ENCODE measurements at places on chromosomes 1 and 21.

DNA sequence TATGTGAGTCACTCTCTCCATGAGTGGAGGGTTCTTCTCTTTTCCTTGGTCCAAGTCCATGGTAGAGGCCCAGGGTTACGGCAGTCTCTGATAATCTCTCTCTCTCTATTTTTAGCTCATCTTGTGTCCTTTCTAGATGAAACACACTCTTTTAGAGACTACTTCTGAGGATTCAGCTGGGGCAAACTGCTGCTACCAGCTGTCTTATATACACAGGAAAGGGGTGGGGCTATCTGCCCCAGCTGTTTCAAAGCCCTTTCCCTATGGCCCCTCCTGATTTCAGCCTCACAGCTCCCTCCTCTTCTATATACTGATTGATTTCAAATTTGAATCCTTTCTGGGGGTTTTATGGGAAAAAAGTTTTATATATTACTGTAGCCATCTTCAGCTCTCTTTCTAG lies 324.8 kb downstream of the RWDD3 start:
- no peak for DNase-seq

GRCh38 chr1:94156096-94156625 lies 35.2 kb upstream of the ABCA4 start:
- peak; percentile 31 for DNase-seq

DNA sequence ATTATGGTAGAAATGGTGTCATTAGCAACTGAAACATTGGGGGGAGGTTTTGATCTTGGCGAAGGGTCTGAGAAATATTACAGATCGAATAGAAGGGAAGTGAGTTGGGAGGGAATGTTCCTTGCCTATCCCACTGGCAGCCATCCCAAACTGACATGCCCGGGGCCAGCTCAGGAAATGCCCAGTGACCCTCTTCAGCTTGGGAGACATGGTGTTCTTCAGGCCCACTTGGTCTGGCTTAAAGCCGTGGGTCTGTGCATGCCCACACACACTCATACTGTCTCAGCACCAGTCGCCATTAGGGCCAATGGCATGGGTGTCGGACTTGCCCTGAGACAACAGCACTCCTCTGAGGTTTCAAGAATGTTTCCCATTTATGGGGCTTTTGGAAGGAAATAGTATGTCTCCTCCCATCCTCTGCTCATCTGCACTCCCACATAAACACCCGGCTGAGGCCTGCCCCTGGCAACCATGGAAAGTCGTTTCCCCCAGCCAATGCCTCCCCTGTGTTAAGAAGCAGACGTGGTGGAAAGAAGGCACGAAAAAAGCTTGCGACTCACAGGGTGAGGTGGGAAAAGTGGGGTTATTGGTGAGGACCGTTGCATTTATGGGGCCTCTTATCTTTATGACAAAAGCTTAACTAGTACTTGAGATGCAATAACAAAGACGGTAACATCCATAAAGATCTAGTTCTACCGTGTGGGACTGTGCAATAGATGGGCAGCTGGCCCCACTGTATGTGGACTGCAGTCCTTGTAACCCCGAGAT lies 2.0 kb downstream of the RNF186 start:
- DNase-seq, result no peak

DNA sequence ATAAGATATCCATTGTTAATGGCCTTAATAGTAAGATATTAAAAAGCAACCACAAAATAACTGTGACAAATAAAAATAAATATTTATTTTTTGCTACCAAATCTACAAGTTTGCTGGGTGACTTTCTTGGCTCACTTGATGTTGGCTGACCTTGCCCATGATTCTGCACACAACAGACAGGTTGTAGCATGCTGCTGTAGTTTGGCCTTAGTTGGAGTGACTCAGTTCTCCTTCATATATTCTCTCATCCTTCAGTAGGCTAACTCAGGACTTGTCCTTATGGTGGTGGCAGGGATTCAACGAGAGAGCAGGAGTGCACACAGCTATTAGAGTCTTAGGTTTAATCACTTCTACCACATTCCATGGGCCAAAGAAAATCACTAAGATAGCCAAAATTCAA lies 437.9 kb downstream of the MRPL39 start:
- no peak for DNase-seq

DNA sequence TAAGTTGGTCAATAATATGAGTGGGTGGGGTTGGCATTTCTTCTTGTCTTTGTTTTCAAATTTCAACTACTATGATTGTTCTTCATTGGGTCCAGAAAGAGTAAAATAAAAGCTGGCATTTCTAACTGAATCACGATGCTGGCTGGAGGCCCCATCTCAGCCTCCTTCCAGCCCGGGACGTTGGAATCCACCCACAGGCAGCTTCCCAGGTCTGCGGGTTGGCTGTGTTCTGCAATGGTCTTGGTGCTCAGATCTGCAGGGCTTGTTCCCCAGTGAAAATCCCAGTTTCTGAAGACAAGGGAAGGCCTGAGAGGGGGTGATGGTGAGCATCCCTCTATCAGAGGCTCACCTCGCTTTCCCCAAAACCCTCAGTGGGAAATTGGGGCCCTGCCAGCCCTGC lies 54.7 kb upstream of the ARHGEF16 start:
- DNase-seq, result peak; percentile 53

DNA sequence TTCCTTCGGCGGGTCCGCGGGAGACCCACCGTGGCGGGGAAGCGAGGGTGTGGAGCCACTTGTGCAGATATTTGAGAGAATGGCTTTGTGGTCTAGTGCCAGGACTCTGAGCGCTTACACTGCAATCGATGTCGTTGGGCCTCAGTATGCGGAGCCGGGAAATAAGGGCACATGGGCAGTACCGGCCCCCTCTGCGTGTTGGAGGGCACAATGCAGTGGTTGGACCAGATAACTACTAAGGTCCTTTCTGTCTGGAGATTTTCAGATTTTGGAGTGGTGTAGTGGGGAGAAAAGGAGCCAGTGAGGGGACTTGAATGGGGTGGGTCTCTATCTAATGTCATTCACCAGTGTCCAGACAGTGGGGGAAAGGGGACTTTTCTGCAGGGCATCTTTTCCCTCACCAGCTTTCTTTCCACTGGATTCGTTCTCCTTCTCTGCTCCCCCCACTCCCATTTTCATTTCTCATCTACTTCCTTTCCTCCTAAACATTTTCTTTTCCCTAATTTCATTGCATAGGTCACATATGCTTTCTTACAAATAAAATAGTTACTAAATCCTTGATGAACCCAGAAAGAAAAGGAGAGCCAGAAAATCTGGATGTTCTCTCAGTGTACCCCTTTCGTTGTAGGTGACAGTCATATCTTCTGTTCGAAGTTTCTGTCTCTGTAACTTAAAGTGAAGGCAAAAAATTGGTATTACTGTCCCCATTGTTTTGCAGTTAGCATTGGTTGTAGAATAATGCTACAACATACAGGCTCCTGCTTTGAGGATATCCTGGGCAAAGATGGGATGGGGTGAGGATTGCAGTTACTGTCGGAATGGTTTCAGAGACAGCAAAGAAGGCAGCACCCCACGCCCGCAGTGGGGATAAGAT lies 1.4 kb downstream of the ATF3 start:
- peak; percentile 23 for DNase-seq

- no peak for DNase-seq
Observed at GRCh38 chr1:166603296-166603695, 236.0 kb upstream of the POGK start.

DNA sequence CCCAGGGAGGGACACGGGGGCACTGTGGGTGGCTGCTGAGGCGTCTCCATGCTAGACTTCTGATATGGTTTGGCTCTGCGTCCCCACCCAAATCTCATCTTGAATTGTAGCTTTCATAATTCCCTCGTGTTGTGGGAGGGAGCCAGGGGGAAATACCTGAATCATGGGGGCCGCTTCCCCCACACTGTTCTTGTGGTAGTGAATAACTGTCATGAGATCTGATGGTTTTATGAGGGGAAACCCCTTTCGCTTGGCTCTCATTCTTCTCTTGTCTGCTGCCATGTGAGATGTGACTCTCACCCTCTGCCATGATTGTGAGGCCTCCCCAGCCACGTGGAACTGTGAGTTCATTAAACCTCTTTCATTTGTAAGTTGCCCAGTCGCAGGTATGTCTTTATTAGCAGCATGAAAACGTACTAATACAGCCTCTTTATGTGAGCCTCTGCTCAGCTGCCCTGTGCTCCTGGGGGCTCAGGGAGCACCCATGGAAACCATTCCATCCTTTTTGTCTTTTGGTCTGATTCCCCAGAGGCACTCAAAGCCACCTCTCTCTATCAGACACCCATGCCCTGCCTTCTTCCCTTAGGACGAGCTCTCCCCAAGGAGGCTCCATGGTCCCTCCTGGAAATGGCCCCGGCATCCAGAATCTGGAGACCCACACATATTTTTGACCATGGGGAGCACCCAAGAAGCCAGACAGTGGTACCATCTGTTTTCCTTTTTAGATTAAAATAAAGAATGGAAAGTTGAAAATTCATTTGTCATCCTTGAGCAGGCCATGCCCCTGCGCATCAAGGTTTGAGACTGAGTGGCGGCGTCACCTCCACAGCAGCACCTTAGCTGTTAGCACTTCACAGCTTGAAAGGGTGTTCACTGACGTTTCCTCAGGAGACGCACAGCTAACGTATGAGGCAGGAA lies 65.9 kb upstream of the FAM20B start:
- DNase-seq, result no peak

GRCh38 chr1:62235576-62235975 lies 40.9 kb downstream of the L1TD1 start:
- no peak for DNase-seq

- peak; percentile 8 for DNase-seq
Observed at GRCh38 chr1:177567393-177567792, 396.6 kb downstream of the BRINP2 start.

GRCh38 chr1:187417520-187417919 lies 588.8 kb downstream of the PLA2G4A start:
- no peak for DNase-seq

DNA sequence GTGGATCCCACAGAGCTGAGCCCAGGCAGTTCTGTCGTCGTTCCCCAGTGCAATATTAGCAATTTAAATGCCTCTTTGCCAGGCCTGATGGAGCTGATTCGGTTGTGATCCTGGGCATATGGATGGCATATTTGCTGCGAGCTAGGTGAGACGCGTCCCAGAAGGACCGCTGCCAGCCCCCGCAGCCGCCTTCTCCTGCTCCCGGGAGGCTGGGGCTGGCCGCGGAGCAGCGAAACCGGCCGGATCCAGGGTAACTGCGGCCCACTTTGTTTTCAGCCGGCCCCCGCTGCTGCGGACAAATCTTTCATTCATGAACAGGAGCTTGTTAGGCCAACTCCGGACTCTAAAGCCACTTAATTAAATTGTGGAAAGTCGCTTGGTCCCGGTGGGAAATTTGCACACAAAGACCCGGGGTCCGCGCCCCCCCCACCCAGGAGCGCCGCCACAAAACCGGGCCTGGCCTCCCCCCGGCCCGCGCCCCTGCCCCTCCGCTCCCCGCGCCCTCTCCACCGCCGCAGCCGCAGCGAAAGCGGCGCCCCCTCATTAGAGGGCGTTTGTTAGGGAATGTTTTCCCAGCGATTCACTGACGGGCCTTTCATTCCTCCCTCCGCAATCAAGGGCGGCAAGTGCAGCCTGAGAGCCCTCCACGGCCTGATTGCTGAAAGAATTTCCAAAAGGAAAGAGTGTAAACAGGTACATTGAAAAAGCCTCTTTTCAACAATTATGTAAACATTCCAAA lies 383.3 kb downstream of the RRAGC start:
- DNase-seq, result no peak
